Activated T-cell treated with anti-CD3 and anti-CD28 coated beads, Interleukin-2, amount 50 U/mL, for 1 hour (primary cell): ENCODE measurements at places on chromosomes 1 and 21.

DNA sequence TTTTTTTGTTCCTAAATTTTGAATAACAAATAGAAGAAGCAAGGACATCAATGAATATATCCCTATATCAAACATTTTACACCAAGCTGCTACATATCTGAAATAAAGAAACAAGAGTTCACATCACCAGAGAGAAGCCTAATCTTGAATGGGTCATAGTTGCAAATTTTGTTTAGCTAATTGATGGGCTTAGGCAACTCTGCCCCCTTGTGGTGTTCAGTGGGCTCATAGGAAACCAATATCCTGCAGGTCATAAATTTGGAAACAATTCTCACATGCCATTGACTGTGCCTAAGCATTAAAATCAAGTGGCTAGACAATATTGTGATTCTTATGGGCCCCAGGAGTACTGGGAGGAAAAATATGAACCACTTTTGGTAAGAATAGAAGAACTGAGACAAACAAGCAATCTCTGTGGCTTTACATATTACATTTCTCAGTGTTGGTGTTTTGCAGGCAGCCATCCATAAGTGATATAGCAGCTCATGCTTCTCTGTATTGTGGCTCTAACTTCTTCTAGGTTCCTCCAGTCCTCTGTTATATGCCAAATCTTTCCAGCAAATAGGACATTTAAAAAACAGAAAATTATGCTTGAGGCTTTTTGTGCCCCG lies 1262.8 kb upstream of the PRMT6 start:
- no peak for DNase-seq

DNA sequence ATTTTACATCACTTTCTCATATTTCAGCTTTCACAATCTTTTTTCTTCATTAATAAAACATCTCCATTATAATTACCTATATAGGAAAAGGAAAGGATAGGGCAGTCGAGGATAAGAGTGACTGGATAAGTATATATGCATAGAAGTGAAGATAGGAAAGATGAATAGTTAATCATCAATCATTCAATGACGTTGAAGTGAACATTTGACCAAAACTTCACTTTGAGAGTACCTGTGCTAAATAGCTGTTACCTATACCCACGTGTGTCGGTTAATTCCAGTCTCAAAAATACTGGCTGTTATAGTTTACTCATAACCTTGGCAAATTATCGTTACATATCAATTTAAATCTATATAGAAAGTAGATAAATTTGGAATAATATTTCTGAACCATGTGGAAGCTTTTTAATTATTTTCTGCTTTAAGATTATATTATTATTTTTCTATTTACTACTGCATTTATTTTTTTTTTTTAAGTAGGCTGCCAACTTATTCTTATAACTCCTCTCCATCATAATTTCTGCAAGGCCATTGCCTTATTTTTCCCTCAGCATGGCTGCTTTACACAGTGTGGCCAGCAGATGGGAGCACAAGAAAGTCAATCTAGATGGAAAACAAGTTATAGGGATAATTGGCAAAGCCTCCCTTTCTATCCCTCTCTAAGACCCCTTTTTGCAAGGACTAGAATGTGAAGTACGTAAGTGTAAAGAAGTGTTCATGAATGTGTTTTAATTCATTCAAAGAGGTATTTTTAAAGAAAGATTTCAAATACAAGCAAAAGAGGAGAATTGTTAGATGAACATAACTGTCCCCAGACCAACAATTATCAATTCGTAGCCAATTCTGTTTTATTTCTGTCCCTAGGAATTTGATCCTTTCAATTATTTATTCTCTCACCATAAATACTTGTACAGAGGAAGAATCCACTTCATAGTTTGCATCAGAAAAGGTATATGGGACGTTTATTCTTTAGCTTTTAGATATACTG lies 290.4 kb downstream of the KCNT2 start:
- no peak for DNase-seq

DNA sequence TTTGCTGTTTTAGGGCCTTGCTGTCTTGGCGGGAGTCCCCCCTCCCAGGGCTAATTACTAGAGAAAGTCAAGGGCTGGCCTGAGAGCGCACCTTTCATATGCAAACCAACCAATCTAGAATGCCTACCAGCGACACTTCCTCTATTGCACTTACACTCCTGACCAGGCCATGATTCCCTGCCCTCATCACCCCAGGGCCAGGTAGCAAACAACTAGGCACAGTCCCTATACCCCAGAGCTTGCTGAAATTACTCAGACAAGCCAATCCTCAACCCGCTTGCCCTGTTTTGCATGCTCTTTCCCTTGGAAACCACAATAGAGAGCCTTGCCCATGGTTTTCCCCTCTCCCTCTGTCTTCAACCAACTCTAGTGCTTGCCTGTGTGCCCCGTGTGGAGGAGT lies 70.3 kb downstream of the URB2 start:
- no peak for DNase-seq

- no peak for DNase-seq
These were observed 94.0 kb downstream of the DPYD start for GRCh38 chr1:97826820-97827219.

- DNase-seq, result no peak
These were observed 56.4 kb downstream of the PCBP3 start for GRCh38 chr21:45699966-45700365.

- DNase-seq, result no peak
These were observed 48.1 kb upstream of the BACE2 start for GRCh38 chr21:41119901-41120300.

DNA sequence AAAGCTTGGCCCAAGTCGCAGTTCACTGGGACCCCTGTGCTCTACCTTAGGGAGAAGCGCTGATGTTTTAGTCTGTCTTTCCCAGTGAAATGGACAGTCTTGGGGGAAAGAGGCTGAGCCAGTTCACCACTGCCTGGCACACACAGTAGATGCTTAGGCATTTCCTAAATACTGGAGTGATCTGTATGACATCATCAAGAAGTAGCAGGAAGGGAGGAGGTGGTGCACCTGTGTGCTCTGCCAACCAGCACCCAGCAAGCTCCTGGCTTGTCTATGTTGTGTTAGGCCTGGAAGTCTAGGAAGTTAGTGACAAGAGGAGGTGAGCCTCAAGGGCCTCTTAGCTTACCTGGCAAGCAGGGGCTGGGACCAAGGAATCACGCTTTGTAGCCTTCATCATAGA lies 158.2 kb upstream of the NFIA start:
- DNase-seq, result no peak

DNA sequence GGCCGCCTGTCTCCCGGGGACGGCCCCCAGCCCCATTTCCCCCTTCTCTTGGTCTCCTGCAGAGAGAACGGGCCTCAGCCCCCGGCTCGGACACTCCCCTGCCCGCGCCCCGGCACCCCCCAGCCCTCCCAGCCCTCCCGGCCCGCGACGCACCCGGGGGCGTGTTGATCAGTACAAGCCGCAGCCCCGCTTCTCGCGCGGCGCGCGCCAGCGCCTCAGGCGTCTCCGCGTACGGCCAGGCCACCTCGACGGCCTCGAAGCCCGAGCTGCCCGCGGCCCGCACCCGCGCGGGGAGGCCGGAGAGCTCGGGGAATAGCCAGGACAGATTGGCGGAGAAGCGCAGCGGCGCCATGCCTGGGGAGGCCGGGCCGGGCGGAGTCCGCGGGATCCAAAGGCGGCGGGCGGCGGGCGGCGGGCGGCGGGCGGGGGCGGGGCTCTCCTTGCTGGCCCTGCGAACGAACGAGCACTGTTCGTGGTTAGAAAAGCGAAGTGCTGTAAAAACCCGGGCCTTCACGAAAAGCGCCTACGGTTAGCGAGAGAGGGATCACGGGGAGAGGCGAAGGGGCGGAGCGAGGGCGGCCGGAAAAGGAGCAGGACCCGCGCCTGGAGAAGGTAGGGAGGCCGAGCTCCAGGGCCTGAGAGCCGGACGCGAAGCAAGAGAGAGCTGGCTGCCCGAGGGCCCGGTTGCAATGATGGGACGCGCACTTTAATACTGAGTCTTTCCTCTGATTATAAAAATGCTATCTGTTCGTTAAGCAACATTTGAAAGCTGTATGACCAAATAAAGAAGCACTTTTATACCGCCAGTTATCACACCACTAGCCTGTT lies at the start of gene HYI:
TSS of gene HYI (minus strand) at position 490 of the 828 bp plus-strand sequence. CDS start at position 352, 138 bp downstream.
- peak; percentile 65 for DNase-seq

DNA sequence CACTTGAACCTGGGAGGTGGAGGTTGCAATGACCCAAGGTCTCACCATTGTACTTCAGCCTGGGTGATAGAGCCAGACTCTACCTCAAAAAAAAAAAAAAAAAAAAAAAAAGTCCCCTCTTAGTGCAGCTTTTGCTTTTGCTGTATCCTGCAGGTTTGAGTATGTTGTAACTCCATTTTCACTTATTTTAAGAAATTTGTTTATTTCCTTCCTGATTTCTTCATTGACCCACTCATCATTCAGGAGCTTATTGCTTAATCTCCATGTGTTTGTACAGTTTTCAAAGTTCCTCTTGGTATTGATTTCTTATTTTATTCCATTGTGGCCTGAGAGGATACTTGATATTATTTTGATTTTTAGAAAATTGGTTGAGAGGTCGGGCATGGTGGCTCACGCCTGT lies 50.9 kb upstream of the AK4 start:
- DNase-seq, result no peak

GRCh38 chr1:58032611-58033073 lies 513.9 kb downstream of the OMA1 start:
- no peak for DNase-seq

- DNase-seq, result no peak
These were observed 26.7 kb downstream of the DMAP1 start for GRCh38 chr1:44239961-44240371.

DNA sequence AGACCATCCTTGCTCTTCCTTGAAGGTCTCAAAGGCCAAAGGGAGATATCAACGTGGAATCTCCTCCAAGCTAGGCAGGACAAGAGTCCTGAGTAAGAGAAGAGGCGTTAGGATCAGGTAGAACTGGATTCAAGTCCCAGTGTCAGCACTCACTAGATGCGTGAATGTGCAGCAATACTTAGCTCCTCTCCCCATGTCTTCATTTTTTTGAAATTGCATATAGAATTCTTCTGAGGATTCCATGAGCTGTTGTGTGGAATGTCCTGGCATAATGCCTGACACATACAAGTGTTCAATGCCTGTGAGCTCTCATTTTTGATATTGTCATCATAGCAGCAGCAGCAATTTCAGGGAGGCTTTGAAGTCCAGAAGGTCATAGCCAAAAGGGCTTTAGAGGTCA lies 333.2 kb downstream of the KCNH1 start:
- no peak for DNase-seq

GRCh38 chr1:160580221-160580812 lies 1.0 kb upstream of the CD84 start:
- DNase-seq, result no peak
